ENCODE measurements at places on chromosomes 2 and 18.
A peak's percentile ranks its signal among the peaks of the same experiment; 100 is the strongest.

DNA sequence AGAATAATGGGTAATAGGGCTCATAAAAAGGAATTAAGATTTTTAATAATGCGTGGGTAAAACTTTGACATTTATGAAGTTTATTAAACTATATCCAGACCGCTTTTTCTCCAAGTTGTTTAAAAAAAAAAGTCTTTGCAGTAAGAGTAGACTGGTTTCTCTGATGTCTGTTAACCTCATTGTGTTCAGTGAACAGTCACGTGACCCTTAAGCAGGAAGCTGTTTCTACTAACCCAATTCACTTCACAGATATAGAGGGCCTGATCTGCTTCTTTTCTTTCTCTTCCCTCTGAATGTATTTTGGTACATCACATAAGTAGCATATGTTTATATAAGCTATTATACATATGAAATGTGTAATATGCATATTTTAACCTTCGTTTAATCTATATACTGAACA is 1011.3 kb upstream of the CELF4 start:
- DNase-seq, result no peak
- no peaks in the 10 kb centered on the region for H3K27me3 ChIP-seq
- H3K27ac ChIP-seq, result no peak overlapping the region

- DNase-seq, result no peak
- H3K36me3 ChIP-seq, result no peaks in the 10 kb centered on the region
- no peaks in the 10 kb centered on the region for H3K4me1 ChIP-seq
These were observed 46.8 kb downstream of the RNF138 start for GRCh38 chr18:32138332-32138982.

- H3K36me3 ChIP-seq, result peaks cover 12% of the 10 kb centered on the region
- no peaks in the 10 kb centered on the region for H3K27me3 ChIP-seq
- peaks cover 16% of the 10 kb centered on the region for H3K4me1 ChIP-seq
- no peak overlapping the region for H3K27ac ChIP-seq
- no peak overlapping the region for H3K4me3 ChIP-seq
These were observed 38.1 kb upstream of the STAT1 start for GRCh38 chr2:191051825-191052778.

- no peaks in the 10 kb centered on the region for H3K27me3 ChIP-seq
- H3K4me3 ChIP-seq, result no peak overlapping the region
- H3K27ac ChIP-seq, result no peak overlapping the region
- H3K4me1 ChIP-seq, result no peaks in the 10 kb centered on the region
- DNase-seq, result no peak
These were observed 34.7 kb upstream of the DLX1 start for GRCh38 chr2:172050479-172051125.

DNA sequence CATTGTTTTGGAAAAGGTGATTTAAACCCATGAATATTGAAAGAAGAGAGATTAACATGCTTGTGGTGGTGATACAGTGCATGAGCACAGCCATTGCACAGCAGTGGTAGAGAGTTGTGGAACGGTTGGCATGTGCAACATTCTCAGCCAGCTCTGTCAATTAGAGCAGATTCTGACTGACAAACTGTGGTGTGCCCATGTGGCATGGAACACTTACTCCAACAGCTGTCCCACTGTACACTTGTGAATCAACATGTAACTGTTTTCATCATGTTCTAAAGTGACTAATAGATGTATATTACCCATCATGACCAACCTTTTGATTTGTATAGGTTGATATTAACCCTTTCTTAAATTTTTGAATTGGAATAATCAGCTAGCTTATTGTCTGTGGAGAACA is 55.6 kb downstream of the PKP4 start:
- H3K4me1 ChIP-seq, result no peaks in the 10 kb centered on the region
- no peaks in the 10 kb centered on the region for H3K27me3 ChIP-seq
- no peak for DNase-seq

GRCh38 chr2:30192314-30192713 is 39.0 kb upstream of the LBH start:
- no peaks in the 10 kb centered on the region for H3K4me1 ChIP-seq
- H3K27me3 ChIP-seq, result no peaks in the 10 kb centered on the region
- H3K27ac ChIP-seq, result no peak overlapping the region
- no peak overlapping the region for H3K4me3 ChIP-seq
- no peaks in the 10 kb centered on the region for H3K36me3 ChIP-seq

- no peak overlapping the region for H3K4me3 ChIP-seq
- peaks cover 54% of the 10 kb centered on the region for H3K4me1 ChIP-seq
- no peak overlapping the region for H3K27ac ChIP-seq
- no peak for DNase-seq
- H3K36me3 ChIP-seq, result no peaks in the 10 kb centered on the region
- no peaks in the 10 kb centered on the region for H3K27me3 ChIP-seq
These were observed 18.4 kb downstream of the FAM178B start for GRCh38 chr2:96967961-96968360.

DNA sequence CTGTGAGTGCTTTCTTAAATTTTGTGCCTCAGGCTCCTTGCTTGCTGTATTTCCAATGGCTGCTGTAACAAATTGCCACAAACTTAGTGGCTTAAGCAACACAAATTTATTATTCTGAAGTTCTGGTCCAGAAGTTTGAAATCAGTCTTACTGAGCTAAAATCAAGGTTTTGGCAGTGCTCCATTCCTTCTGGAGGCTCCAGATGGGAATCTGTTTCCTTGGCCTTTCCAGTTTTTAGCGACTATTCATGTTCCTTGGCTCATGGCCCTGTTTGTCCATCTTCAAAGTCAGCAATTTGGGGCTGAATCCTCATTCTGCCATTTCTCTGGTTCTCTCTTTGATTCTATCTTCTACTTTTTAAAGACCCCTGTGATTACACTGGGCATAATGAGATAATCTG is 31.8 kb downstream of the STRADB start:
- no peaks in the 10 kb centered on the region for H3K27me3 ChIP-seq
- DNase-seq, result no peak
- no peaks in the 10 kb centered on the region for H3K4me1 ChIP-seq
- no peak overlapping the region for H3K27ac ChIP-seq
- H3K36me3 ChIP-seq, result peaks cover 3% of the 10 kb centered on the region
- H3K4me3 ChIP-seq, result no peak overlapping the region

DNA sequence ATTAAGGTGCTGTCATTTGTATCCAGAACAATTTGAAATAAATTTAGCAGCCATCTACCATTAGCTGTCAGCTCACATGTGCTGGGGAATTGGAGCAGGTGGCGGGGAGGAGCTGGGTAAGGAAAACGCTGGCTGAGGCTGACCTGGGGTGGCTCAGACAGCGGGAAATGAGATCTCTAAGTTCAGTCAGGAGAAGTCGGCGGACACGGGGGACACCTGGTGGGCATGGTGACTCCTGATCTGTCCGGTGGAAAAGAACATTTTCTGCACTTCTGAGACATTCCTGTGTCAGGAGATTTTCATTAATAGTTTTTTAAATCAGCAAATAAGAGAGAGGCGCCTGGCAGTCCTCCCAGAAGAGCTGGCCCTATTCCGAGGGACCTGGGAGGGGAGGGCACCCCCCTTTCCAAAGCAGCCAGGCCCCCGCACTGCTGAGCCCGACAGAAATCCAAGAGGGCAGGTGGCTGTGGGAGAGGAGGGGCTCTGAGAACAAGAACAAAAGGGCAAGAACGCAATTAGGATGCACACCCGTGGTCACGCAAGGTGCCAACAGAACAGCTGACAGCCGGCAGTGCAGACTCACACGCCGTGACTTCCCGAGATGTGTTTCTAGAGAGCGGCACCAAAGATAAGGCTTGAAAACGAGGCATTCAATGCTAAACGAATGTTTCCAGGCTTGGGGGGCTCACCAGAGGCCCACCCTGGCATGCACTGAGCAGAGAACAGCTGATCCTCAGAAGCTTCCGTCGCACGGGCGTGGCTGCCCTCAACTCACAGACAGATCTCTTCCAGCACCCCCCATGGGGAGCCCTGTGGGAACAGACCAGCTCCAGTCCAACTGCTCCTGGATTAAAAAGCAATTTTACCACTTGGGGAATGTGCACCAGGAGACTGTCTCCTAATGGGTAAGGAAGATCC is 26.4 kb downstream of the SLC66A2 start:
- no peaks in the 10 kb centered on the region for H3K27me3 ChIP-seq
- DNase-seq, result no peak
- peaks cover 33% of the 10 kb centered on the region for H3K36me3 ChIP-seq
- no peak overlapping the region for H3K27ac ChIP-seq
- H3K4me3 ChIP-seq, result no peak overlapping the region

DNA sequence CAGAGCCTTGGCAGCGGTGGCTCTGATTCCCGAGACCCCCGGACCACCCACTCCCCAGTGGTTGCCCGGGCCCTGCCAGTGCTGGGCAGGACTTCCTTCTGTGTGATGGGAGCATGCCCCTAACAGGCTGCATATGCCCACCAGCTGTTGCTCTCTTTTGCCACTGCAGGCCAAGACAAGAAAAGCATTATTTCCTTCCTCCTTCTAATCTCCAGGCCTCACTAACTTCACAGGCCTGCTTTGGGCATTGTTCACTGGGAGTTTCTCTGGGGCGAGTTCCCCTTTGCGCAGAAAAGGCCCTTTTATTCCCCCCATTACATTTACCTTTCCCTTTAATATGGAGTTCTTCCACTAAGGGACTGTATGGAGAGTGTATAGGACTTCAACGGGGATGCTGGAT is 249.1 kb upstream of the SIX2 start:
- no peaks in the 10 kb centered on the region for H3K4me1 ChIP-seq
- no peak overlapping the region for H3K4me3 ChIP-seq
- peaks cover 8% of the 10 kb centered on the region for H3K27me3 ChIP-seq

- no peaks in the 10 kb centered on the region for H3K27me3 ChIP-seq
- no peak for DNase-seq
- H3K36me3 ChIP-seq, result peaks cover 24% of the 10 kb centered on the region
- H3K27ac ChIP-seq, result no peak overlapping the region
- H3K4me3 ChIP-seq, result no peak overlapping the region
- H3K4me1 ChIP-seq, result no peaks in the 10 kb centered on the region
These were observed 10.2 kb upstream of the CNDP1 start for GRCh38 chr18:74524097-74524496.

- DNase-seq, result no peak
- no peaks in the 10 kb centered on the region for H3K27me3 ChIP-seq
- H3K4me1 ChIP-seq, result peaks cover 17% of the 10 kb centered on the region
- H3K36me3 ChIP-seq, result no peaks in the 10 kb centered on the region
- H3K27ac ChIP-seq, result no peak overlapping the region
- peak overlapping the region; percentile 22 for H3K4me3 ChIP-seq
These were observed 286.2 kb upstream of the TRIB2 start for GRCh38 chr2:12430407-12431133.

DNA sequence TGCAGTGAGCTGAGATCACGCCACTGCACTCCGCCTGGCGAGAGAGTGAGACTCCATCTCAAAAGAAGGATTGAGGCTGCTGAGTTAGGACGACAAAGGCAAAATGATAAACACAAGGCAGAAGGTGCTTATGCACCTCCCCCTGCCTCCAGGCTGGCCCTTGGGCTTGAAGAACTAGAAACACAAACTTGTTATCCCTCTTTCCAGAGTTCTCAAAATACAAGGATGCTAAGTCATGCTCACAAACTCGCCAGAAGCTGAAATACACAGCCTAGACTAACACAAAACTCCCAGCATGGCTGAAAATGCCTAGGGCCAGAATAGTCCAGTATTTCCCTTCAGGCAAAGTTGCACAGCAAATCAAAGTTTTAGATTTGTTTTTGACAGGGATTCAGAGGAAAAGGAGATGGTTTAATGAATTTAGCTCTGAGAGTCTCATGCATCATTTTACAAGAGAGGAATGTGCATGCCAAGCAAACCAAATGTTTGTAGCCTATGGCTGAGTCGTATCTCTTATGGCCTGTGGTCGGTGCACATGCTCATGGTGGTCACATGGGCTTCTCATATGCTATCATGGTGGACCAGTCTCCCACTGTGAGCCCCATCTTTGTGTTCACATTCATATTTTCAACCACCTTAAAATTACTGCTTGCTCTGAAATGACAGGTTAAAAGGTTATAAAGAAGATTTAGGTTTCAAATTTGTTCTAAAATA is 16.2 kb upstream of the MREG start:
- peaks cover 15% of the 10 kb centered on the region for H3K36me3 ChIP-seq
- no peaks in the 10 kb centered on the region for H3K27me3 ChIP-seq
- H3K4me3 ChIP-seq, result no peak overlapping the region
- no peak for DNase-seq
- H3K27ac ChIP-seq, result no peak overlapping the region

GRCh38 chr2:219031005-219031738 is 10.1 kb downstream of the CFAP65 start:
- peaks cover 25% of the 10 kb centered on the region for H3K27me3 ChIP-seq
- H3K27ac ChIP-seq, result no peak overlapping the region
- DNase-seq, result no peak

DNA sequence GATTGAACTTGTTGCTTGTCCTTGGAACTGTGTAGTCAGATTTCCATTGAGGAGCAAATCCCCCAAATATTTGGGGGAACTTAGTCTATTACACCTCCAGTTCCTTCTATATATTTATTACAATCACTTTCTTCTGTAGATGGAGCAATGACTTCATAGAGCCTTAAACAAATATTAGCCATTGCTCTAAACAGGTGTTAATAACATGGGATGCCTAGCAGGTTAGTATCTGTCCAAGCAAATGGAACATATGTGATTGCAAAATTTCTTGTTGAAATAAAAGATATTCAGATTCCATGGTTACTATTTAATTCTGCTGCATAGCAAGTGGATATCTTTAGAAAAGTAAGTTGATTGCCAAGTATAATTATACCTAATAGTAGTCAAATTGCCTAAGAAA is 207.6 kb upstream of the NABP1 start:
- H3K36me3 ChIP-seq, result no peaks in the 10 kb centered on the region
- no peaks in the 10 kb centered on the region for H3K27me3 ChIP-seq
- H3K4me1 ChIP-seq, result no peaks in the 10 kb centered on the region
- H3K4me3 ChIP-seq, result no peak overlapping the region
- no peak for DNase-seq
- no peak overlapping the region for H3K27ac ChIP-seq

- no peak overlapping the region for H3K4me3 ChIP-seq
- no peak for DNase-seq
- peaks cover 3% of the 10 kb centered on the region for H3K4me1 ChIP-seq
- H3K27ac ChIP-seq, result no peak overlapping the region
These were observed 35.8 kb downstream of the ANO7 start for GRCh38 chr2:241224018-241224850.

DNA sequence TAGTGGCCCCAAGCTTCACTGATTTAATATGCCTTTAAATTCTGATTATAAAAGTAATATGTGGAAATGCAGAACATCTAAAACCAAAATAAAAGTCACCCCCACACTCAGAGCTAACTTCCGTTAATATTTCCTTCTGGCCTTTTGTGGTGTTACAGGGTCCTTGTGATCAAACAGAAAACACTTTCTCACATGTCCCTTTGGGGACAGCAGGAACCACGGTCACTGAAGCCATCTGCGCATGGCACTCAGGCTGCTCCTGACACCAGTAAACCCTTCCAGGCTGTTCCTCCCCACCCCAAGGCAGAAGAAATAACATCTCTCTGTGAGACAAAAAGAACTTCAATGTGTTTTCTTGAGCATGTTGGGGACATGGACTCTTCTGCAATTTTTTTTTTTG is 25.1 kb upstream of the GPR17 start:
- H3K27ac ChIP-seq, result no peak overlapping the region
- no peak overlapping the region for H3K4me3 ChIP-seq
- no peaks in the 10 kb centered on the region for H3K36me3 ChIP-seq
- DNase-seq, result no peak

GRCh38 chr18:9364242-9364641 is 29.7 kb downstream of the TWSG1 start:
- DNase-seq, result no peak
- no peak overlapping the region for H3K27ac ChIP-seq
- H3K4me3 ChIP-seq, result no peak overlapping the region
- no peaks in the 10 kb centered on the region for H3K4me1 ChIP-seq
- H3K27me3 ChIP-seq, result no peaks in the 10 kb centered on the region

- no peaks in the 10 kb centered on the region for H3K36me3 ChIP-seq
- H3K4me3 ChIP-seq, result no peak overlapping the region
- no peaks in the 10 kb centered on the region for H3K27me3 ChIP-seq
- no peak overlapping the region for H3K27ac ChIP-seq
- peaks cover 2% of the 10 kb centered on the region for H3K4me1 ChIP-seq
These were observed 533.7 kb upstream of the TNP1 start for GRCh38 chr2:217393585-217394032.

Measured in CD4-positive, alpha-beta T cell (primary cell).